Urinary bladder (tissue), 4 donors: ENCODE measurements at places on chromosomes 1 and 21. TPM values are rescaled to one million over a fixed set of nuclear protein-coding genes. Genes with fewer than 3 reads are reported as not detected.

DNA sequence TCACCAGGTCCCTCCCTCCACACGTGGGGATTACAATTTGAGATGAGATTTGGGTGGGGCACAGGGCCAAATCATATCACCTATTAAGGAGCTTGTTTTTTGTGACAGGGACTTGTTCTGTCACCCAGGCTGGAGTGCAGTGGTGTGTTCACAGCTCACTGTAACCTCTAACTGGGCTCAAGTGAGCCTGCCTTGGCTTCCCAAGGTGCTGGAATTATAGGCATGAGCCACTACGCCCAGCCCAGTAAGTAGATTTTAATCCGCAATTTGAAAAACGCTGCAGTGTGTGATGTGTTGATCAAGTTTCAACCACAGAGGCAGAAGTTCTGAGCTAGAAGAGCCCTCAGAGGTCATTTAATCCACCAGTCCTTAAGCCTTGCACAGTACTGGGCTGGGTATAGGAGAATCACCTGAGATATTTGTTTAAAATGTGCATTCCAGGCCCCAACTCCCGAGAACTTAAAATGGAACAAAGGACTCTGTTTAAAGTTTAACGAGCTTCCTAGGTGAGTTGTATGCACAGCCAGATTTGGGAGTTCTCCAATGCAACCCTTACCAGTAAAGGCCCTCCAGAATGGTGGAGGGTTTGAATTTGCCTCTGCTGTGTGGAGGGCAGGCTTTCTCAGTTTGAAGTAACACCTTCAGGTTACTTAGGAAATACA, 13.4 kb downstream of the RPL11 start:
- DNase-seq: no peak

- no peak for DNase-seq
Observed at GRCh38 chr1:11893907-11894251, 32.3 kb downstream of the KIAA2013 start.

- no peak for DNase-seq
Observed at GRCh38 chr1:88678405-88678804, 5.7 kb upstream of the PKN2 start.

DNA sequence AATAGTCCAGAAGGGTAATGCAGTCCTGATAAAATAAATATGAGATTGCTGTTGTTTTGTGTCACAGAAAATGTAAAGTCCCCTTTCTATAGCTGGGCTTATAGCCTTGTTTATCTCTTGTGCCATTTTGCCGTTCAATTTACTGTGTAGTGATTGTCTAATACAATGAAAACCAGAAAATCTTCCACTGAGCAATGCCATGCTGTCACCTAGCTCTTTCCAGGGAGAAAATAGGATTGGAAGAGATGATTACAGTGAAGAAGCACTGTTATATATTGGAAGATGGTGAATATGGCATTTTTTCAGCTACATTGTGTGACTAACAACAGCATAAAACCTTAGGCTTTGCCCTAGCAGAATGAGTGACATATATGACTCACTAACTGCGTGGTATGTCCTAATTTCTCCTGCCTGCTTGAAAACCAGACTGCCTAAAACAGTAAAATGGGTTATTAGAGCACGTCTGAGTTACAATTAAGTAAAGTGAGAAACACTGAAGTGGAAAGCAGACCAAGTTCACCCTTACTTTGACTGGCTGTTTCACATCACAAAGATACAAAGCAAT, 332.4 kb upstream of the ZP4 start:
- no peak for DNase-seq

DNA sequence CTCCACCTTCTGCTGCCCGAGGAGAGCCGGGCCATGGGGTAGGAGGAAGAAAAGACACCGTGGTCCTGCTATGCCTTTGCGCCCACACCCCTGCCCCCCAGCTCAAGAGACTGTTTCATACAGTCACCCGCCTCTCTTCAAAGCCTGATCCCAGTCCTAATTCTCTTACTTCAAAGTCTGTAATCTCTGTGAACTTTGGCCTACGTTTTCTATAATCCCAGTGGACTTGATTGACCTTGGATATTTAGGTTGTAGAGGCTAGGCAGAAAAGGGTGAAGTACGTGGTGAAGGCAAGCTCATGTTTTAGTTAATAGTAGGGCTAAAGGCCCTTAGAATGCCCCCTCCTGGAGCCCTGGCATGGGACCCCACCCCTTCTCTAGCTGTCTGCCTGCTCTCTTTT, 28.4 kb downstream of the VPS13D start:
- no peak for DNase-seq

- no peak for DNase-seq
Observed at GRCh38 chr1:8540971-8541370, 223.1 kb downstream of the SLC45A1 start.

- DNase-seq: no peak
Observed at GRCh38 chr1:234240680-234241079, 132.6 kb upstream of the COA6 start.

DNA sequence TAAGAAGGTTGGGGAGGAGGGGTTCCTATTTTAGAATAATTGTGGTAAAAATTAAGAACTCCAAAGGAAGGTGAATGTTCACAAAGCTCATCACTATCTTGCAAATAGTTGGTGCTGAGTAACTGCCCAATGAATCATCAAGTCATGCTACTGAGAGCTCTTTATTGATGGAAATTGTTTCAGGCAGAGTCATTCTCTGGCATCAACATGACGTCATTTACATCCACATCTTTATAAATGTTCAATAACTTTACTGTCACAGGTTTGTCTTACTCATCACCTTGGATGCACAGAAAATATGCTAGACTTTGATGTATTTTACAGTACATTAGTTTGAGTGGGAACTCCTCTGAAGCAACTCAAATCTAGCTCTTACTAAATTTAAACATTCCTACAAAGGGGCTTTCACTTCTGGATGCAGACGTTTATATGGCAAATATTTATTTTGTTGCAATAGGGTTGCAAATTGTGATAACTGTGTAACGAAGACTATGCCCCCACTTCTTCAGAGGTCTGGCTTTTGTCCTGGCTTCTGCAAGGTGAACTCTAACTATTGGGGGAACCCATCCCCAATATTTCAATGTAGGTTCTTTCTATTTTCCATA, 273.7 kb upstream of the AJAP1 start:
- no peak for DNase-seq

- DNase-seq: no peak
Observed at GRCh38 chr1:181646710-181647109, 163.4 kb downstream of the CACNA1E start.

GRCh38 chr1:2088458-2088857, 38.2 kb downstream of the PRKCZ start:
- no peak for DNase-seq

DNA sequence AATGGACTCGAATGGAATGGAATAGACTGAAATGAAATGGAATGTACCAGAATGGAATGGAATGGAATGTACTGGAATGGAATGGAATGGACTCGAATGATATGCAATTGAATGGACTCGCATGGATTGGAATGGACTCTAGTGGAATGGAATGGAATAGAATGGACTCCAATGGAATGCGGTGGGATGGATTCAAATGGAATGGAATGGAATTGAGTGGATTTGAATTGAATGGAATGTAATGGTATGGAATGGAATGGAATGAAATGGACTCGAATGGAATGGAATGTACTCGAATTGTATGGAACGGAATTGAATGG, 99.6 kb upstream of the FBXO28 start:
- DNase-seq: no peak

RGS5 gene
- polyA plus RNA-seq: 179 TPM
